Stimulated activated CD4-positive, alpha-beta T cell treated with anti-CD3 and anti-CD28 coated beads, Interleukin-4, amount 100 ng/mL, for 1 hour (primary cell): ENCODE measurements at places on chromosomes 16 and 17.

DNA sequence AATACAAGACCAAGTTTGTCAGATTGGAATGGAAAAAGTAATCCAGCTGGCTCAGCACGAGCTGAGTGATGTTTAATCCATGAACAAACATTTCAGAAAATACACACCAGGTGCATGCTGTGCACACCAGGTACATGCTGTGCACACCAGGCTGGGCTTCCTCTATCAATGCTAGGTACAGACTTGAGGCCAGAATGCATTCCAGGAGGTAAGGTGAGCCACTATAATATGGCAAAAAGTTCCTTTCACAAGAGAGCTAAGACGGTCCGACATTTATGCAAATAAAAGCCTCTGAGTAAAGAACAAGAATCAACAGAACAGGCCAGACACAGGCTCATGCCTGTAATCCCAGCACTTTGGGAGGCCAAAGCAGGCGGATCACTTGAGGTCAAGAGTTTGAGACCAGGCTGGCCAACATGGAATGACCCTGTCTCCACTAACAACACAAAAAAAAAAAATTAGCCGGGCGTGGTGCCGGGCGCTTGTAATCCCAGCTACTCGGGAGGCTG is 128.2 kb downstream of the ZNF778 start:
- DNase-seq, result no peak

- no peak for DNase-seq
These were observed 2.4 kb upstream of the CAPN15 start for GRCh38 chr16:525123-525519.

- no peak for DNase-seq
These were observed 56.0 kb downstream of the MEAK7 start for GRCh38 chr16:84448444-84448843.

DNA sequence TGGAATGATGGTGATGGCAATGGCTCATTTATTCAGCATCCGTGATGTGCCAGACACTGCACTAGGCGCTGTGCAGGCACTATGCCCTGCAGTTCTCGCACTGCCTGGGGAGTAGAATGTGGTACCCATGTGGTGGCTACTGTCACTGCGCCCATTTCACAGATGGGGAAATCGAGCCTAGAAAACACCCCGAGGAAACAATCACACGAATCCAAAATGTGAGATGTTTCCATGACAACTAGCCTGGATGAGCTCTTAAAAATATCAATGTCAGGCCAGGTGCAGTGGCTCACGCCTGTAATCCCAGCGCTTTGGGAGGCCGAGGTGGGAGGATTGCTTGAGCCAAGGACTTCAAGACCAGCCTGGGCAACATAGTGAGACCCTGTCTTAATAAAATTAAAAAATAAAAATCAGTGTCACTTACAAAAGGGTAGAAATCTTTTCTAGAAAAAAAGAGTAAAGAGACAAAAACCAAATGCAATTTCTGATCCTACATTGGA is 57.9 kb upstream of the TNRC6A start:
- no peak for DNase-seq

DNA sequence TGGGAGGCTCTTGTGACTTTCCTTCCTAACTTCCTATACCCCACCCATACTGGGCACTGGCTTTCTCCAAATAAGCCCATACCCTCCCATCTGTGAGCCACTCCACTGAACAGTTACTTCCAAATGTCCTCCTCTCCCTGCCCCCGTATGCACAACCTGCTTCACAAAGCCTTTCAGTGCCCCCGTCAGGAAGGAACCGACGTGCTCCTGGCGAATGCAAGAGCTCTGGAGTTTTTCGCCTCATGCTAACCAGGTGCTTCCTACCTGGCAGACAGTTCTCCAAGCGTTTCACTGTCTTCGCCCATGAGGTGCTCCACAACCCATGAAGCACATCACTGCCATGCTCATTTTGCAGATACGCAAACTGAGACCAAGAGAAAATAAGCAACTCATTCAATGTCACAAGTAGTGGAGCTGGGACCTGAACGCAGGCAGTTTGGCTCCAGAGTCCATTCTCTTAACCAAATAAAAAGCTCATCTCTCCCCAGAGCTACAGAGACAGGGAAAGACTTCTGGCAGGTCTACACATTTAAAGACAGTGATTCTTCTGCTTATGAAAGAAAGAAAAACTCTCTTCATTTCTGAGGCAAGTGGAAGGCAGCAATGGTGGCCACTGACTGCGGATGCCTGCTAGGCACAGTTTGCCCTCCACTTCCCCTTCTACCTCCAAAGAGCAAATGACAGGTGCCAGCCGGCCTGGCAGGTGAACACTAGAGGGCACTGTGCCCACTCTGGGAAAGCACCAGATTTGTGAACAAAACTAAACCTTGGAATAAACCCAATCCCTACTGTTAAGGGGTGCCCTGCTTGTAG is 23.8 kb downstream of the SPHK1 start:
- peak; percentile 73 for DNase-seq

GRCh38 chr16:14553447-14553846 is 76.6 kb downstream of the PARN start:
- DNase-seq, result no peak

DNA sequence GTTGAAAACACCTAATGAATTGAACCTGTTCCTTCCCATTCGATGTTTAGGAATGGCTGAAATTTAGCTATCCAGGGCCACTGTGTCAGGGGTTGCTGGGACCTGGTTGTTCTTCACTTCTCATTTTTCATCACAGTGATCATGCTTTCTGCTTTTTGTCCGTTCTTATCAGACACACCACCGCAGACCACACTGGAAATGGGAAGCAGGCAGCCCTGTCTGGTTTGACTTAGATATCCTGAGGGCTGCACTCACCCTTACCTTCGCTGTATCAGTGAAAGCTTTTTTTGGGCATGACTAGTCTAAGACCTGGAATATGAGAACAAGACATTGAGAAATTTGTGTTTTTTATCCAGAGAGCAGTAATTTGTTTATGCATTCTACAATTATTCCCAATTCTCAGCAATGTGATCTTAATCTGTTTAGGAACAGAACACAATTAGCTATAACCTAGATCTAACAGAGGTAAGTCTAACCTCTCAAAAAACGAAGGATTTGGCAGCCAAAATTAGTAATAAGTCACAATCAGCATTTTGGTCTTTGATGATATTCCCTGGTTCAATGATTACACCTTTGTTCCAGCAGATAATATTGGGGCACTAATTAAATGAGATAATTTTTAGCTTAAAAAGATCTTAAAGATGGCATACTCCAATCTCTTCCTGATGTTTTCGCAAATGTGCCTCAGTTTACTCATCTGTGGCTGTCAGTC is 126.0 kb upstream of the GOT2 start:
- DNase-seq, result no peak

DNA sequence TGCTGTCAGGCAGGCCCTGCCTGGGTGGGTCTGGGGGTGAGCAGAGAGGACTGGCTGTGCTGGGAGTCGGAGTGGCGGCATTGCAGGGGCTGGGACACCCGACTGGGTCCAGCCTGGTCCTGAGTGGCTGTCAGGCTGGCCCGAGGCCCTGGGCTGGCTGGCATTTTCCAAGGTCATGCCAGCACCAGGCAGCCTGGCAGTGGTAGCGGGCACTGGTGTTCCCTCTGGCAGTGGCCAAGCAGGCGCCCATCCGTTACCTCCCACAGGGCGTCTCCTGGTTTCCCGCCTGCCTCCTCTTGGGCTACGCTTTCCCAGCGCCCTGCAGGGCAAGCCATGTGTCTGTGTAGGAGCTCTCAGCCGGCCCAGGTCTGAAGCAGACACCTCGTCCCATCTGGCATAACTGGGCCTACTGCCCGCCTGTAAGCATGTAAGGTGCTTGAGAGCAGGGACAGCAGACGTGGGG is 5.7 kb upstream of the PKMYT1 start:
- no peak for DNase-seq

DNA sequence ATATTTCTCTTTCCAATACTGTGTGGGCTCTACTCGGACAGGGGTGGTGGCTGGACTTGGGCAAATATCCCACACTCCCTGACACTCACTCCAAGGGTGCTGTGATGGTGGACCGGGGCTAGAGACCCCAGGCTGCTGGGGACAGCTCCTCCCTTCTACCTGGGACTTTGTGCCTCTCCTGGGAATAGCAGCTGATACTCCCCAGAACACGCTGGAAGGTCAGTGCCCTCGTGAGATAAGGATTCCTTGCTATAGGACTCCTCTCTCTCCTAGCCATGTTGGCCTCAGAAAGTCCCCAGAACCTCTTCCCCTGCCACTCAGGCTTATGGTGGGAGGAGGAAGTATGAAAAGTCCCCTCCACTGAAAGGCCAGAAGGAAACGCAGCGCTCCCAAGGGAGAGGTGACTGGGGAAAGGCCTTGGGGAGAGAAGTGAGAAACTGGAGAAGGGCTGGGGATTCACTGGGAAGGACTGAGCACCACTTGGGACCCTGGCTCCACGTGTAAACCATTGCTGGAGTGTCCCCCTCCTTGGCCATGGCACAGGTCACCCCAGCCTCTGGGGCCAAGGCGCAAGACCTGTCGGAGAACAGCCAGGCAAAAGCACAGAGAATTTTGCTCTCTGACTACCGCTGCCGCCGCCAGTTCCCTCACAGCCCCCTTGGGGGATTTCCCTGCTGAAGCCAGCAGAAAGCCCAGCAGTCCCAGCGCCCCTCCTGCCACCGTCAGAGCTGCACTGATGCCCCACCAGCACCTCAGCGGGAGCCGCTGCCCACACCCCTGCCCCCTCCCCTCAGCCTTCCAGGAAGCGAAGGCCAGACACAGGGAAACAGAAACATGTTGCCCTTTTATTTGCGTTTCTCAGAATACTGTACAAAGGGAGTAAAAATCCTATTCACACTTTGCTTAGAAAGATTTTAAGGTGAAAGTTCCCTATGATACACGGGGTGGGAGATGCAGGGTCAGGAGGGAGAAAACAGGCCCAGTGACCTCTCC is 2.1 kb upstream of the GSDMB start:
- DNase-seq, result peak; percentile 68

GRCh38 chr16:9885467-9885866 is 296.8 kb downstream of the GRIN2A start:
- no peak for DNase-seq

GRCh38 chr17:74663561-74663960 is 40.0 kb upstream of the CD300E start:
- no peak for DNase-seq

DNA sequence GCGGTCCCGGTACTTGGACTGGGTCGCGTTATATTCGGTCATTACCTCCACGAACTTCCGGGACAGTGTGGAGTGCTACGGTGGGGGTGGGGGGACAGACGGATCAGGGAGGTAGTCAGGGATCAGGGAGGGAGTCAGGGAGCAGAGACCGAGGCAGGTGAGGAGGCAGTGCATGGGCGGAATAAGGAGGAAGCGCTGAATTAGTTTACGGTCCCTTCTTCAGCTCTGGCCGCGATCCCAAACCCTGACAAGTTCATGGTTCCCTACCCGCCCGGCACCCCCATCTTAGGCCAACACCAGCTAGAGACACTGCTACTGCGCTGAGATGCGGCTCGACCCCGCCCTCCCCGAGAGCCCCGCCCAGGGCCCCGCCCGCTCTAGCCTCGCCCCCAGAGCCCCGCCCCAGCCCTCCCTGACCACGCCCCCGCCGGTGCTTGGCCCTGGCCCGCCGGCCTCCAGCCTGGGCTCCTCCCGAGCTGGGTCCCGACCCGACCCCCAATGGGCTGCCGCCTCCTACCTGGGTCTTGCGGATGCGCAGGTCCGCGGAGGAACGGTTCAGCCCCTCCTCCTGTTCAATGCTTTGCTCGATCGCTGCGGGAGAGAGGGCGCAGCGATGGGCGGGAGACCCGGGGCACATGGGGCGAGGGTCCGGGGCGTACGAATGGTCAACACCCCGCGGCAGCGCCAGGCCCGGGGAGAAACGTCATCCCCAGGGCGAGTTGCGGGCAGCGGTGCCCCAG is 12.1 kb downstream of the HSD3B7 start:
- DNase-seq, result peak; percentile 82

GRCh38 chr16:6309271-6309670 is 1023.4 kb upstream of the RBFOX1 start:
- DNase-seq, result no peak

DNA sequence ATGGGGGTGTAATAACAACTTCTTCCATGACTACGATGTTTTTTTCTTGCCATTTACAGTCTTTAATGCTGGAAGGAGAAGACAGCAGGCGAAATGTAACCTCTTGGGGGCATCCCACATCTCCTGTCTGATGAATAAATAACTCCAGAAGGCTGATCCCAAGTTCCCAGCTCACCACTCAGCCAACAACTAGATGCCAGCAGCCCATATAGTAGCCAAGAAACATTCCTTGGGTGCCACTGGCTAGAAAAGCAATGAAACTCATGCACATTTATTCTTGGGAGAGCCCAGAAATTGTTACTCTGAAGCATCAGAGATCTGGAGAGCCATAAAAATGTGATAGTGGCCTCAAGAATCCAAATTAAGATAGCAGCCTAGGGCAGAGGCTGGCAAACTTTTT is 22.7 kb upstream of the TMEM101 start:
- DNase-seq, result no peak

DNA sequence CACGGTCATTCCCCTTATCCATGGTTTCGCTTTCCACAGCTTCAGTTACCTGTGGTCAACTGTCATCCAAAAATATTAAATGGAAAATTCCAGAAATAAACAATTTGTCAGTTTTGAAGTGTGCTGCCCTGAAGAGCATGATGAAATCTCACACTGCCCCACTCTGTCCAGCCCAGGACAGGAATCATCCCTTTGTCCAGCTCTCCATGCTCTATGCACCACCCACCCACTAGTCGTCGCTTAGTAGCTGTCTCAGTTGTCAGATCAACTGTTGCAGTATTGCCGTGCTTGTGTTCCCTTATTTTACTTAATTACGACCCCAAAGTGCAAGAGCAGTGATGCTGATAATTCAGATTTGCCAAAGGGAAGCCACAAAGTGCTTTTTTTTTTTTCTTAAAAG is 10.3 kb downstream of the KRT9 start:
- no peak for DNase-seq

DNA sequence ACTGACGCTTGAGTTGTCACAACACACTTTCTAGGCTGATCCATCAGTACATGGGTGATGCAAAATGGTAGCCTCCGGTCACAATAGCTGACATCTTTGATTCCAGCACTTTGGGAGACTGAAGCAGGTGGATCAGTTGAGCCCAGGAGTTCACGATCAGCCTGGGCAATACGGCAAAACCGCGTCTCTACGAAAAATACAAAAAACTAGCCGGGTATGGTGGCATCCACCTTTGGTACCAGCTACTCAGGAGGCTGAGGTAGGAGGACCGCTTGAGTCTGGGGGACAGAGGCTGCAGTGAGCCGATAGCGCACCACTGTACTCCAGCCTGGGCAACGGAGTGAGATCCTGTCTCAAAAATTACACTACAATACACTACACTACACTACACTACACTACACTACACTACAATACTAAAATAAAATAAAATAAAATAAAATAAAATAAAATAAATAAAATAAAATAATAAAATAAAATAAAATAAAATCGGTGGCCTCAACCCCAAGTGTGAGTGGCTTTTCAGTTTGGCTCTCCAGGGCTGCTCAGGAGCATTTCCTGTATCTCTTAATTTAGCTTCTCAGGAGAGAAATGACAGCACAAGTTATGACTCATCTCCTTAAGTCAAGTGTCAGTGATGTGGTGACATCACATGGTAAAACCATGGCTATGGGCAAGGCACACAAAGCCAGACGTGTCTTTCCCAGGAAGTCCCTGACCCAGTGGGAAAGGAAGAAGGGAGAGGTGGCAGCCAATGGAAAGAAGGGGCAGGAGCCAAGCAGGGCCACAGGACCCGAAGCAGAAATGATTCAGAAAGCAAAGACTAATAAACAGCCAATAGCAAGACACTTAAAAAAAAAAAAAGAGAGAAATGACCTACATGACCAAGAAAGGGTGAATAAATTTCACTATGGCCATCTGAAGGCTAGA is 75.3 kb upstream of the TBC1D3K start:
- DNase-seq, result no peak
